ENCODE measurements at places on chromosomes 11 and 22.

- DNase-seq = no peak
Observed at GRCh38 chr11:118263695-118264568, at the start of gene MPZL2. Gene MPZL2 (minus strand): TSS chr11:118264297. CDS start chr11:118264153, 144 bp downstream.

DNA sequence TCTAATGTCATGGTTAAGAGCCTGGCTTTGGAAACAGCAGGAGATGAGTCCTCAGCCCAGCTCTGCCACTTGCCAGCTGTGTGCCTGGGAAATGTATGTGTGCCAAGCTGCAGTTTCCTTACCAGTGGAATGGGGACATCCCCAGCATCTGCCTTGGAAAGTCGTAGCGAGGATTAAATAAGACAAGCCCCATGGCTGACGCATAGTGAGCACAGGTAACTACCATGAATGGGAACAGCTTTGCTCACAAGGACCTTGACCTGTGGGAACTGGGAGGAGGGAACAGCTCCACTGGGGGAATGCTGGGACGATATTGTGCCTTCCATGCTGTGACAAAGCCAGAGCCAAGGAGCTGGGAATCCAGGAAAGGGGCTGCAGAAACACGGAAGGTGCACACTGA is 2.6 kb upstream of the DSCAML1 start:
- DNase-seq = no peak

DNA sequence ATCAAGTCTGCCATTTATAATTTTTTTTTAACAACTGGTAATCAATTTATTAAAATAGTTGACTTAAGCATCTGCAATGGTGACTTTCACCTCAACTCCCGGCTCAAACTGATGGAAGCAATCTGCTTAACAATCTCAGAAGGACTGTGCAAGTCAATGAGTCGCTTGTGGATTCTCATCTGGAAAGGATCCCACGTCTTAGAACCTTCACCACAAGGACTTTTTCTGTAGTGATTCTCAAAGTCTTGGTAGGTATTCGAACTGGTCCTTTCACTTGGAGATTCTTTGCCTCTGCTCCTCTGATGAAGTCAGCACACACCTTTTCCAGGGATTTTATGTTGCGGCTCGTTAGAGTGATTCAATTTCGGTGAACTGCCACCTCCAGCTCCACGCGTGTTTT is 7.3 kb downstream of the RSF1 start:
- no peak for DNase-seq

GRCh38 chr11:1916986-1917522 is 2.4 kb upstream of the TNNT3 start:
- no peak for DNase-seq

- no peak for DNase-seq
Observed at GRCh38 chr11:11996321-11997048, 11.9 kb downstream of the DKK3 start.

DNA sequence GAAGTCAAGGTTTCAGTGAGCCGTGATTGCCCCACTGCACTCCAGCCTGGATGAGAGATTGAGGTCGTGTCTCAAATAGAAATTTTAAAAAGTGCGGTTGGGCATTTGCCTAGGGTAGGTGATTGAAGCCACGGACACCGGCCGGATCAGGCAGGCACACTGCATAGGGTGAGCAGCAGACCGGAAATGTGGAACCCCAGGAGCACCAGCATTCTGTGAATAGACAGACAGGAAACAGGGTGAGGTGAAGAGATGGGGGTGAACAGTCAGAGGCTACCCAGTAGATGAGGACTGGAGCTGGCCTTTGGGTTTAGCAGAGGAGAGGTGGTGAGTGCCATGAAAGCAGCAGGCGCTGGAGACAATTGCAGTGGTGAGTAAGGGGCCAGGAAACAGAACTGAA is 43.5 kb downstream of the PPFIA1 start:
- no peak for DNase-seq

DNA sequence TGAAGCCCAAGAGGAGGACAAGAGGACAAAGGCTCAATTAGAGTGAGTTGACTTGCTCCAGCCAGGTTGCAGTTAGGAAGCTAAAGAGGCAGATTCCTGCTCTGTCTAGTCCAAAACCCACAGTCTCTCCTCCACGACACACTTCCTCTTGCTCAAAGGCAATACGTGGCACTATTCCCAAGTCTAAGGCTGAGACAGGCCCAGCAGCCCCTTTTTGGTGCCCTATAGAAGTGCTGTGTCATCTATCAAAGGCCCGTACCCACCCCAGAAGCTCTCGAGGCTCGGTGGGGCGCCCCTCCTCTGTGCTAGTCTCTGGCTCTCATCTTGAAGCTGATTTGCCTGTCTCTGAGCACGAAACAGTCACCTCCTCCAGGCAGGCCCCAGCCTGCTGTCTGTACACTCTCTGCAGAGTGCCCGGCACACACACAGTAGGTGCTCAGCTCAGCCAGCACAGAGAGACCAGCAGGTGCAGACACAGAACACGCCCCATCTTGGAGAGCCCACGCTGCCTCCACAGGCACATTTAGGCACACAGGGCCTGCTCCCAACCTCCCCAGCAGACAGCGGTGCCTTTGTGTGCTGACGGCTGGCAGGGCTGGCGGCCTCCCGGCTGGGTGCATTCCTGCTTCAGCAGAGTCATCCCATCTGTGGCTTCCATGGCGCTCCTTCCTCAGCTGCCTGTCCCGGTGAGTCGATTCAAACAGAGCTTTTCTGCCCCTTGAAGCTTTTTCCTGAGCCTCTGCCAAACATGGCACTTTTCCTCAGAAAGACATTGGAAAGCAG is 52.8 kb downstream of the MYH9 start:
- no peak for DNase-seq

DNA sequence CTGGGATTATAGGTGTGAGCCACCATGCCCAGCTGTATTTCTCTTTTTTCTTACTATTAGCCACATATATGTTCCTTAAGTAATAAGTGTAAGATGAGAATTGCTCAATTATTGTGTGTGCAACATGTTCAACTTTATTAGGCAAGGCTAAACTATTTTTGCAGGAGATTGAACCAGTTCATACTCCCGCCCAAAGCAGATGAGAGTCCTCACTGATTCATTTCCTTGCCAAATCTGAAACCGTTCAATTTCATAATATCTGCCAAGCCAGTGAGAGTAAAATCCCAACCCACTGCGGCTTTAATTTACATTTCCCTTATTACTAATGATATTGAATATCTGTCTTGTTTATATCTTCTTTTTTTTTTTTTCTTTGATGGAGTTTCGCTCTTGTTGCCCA is 48.4 kb downstream of the KCNJ4 start:
- no peak for DNase-seq

GRCh38 chr22:48644108-48644507 is 1183.6 kb downstream of the BRD1 start:
- no peak for DNase-seq

DNA sequence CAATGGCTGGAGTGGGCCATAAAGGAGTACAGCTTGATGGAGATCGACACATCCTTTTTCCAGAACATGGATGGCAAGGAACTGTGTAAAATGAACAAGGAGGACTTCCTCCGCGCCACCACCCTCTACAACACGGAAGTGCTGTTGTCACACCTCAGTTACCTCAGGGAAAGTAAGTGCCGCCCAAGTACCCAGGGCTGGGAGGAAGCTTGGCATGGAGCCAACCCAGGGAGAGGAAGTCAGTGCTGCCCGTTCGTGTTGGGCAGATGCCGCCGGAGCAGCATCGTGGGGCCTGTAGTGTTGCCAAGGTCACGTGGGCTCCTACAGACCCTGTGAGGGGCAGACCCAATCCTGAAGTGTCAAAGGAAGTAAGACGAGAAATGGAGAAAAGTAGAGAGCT is 78.9 kb downstream of the FLI1 start:
- DNase-seq = peak; percentile 20

- DNase-seq = no peak
Observed at GRCh38 chr11:117610045-117610444, 187.0 kb downstream of the DSCAML1 start.

GRCh38 chr22:25942856-25943411 is 200.9 kb downstream of the MYO18B start:
- DNase-seq = no peak

DNA sequence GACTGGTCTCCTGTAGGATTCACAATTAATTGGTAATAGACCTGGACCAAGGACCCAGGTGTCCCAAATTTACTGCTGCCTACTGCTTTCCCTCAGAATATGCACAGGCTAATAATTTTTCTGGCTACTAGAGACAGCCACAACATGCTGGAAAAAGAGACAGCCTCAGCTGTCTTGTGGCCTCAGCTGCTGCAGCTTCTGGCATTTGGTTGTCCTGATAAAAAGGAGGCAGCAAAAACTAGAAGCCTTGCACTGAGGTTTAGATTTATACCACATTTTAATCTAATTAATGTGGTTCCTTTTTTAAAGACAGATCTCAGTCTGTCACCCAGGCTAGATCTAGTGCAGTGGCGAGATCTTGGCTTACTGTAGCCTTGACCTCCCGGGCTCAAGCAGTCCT is 89.8 kb downstream of the BTBD10 start:
- DNase-seq = no peak

Data from stimulated activated CD4-positive, alpha-beta T cell treated with anti-CD3 and anti-CD28 coated beads, Interleukin-15, amount 100 ng/mL, for 1 hour (primary cell).